Type B pancreatic cell (in vitro differentiated cells): ENCODE measurements at places on chromosomes 1 and 21.

DNA sequence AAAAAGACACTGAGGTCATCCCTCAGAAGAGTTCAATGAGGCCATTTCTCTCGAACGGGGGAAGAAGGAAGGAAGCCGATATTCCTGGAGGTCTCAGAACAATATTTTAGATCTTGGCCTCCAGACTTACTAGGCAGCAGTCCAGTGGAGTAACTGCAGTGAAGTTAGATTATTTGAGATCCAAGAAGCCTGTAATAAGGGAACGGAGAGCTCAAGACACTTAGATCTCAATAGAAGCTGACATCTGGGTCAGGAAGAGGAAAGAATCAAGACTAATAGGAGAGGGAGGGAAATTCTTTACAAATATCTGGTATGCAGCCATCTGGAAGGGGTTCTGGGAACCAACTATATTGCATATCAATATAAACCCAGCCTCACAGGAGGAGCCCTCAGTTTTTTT lies 13.6 kb upstream of the ENAH start:
- DNase-seq = no peak

DNA sequence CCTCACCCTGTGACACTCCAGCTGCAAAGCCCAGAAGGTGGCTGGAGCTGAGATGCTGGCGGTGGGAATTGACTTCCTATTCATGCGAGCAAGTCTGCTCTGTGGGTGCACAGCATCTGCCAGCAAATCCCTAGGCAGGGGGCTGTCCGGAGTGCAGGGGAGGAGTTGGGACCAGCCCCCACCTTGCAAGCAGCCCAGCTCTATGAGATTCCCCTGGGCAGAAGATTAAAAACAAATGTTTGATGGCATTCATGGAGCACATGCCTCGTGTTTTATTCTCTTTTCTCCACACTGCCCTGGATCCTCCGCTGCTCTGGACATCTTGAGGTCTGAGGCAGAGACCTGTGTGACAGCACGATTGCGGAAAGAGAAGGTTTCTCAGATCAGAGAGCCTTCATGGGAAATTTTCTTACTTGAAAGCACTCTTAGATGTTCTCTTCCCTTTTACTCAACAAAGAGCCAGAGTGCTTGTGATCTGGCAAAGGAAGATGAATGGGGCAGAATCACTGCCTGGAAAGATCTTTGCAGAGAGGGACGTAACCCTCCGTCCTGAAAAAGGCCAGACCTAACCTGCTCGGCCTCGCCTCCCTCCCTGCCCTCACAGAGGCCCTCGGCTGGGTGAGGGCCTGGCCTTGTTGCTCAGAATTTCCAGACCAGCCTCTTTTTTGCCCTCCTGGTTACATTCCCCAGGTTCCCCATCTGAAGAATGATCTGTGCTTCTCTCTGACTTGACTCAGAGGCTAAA lies 597.1 kb downstream of the KIF26B start:
- DNase-seq = no peak

GRCh38 chr1:52558941-52559340 lies 6.0 kb upstream of the TUT4 start:
- no peak for DNase-seq

- no peak for DNase-seq
Measured at GRCh38 chr1:173202424-173203145, 4.5 kb downstream of the TNFSF4 start.

DNA sequence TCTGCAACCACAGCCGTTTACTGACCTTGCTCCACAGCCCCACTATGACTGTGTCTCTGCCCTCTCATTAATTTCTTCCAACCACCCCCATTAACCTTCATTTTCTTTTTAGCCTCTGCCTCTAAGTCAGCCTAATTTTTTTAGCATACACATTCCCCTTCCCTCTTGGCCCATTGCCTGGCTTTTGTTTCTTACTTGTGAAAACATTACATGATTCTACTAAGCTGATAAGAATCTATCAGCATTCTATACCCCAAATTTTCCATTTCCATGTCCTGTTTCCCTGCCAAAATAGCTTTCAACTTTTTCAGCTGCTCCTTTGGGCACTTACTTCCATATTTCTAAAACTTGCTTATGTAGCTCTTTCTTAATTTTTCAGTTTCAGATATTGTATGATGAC lies 79.8 kb downstream of the PCP4 start:
- DNase-seq = no peak

DNA sequence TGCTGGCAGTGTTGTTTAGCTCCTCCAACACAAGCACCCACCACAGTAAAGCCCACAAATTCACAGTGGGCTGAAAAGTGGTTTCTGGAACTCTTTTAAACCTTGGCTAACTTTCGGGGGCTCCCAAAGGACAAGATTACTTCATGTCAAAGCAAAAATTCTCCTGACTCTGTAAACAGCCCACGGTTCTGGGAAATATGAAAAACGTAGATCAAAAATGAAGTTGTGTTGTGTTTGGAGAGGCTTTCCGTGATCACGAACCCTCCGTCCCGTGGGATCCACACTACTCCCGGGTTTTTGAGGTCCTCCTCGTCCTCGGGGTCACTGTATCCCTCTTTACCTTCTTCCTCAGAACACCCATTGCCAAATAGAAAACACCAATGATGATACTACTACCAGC lies 159.0 kb upstream of the RUNX1 start:
- no peak for DNase-seq

- no peak for DNase-seq
Measured at GRCh38 chr1:67947114-67947513, 103.3 kb downstream of the DIRAS3 start.

- DNase-seq = no peak
Measured at GRCh38 chr1:184218458-184219075, 167.0 kb downstream of the TSEN15 start.

DNA sequence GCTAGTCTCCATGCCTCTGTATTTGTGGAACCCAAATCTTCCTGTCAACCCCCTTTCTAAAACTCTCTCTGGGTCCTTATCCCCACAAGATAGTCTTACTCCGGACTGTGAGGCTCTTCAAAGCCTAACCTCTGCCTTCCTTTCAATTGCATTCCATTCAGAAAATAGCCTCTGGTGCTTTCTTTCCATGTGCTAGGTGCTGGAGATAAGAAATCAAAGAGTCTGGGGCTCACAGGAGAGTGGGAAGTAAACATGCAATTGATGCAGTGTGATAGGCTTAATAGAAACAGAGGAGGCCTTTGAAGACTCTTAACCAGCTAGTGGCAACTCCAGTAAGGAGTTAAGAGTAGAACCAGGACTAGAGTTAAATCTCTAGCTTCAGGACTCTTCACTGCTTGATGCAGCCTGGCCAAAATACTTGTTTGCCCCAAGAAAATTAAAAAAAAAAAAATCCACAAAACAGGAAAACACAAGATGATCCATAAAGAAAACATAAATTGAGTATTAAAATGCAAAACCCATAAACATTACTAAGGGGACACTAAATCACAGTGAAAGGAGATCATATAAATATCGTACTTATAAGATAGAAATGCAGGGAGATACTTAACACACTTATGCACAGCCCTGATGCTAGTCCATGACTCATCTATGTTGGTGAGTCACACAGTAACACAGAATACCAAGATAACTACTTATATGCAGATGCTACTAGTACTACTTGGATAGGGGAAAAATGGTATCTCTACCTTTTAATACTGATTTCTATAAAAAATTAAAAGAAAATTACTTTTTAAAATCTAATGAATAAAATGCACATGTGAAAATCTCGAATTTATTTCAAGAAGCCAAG lies 341.5 kb downstream of the KCNH1 start:
- DNase-seq = no peak

DNA sequence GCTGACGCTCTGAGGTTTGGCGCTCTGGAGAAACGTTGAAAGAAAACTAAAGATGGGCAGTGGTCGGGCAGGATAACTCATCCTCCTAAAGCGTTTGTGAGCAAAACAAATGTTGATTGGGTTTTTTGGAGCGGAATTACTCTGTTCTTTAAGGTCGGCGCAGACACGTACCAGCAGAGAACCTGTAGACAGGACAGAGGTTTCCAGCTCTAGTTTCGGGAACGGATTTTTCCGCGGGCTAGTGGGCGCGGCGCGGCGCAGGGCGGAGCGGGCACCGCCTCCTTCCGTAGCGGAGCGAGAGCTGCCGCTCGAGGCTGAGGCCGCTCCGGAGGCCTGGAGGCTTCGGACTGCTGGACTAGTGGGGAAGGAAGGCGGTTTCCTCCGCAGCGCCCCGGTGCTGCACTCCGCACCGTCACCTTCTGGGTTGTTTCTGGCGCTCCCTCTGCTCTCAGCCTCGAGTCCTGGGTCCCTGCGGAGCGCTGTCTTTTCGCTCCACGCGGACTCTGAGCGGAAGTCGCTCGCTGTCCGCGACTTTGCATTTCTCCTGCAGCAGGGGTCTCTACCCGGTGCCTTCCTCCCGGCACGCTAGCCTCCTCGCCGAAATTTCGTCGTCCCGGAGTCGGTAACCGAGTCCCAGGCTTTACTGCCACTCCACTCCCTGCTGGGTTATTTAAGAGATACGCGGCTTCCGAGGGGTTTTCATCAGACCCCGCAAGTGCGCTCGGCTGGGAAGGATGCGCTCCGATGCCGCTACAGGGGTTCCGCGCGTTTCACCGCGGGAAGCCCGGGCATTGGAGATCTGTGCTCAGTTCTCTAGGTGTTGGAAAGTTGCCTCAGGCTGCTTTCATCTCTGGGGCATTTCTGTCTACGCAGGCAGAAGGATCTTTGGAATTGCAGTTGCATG lies 7.0 kb downstream of the FOXD2 start:
- DNase-seq = no peak

DNA sequence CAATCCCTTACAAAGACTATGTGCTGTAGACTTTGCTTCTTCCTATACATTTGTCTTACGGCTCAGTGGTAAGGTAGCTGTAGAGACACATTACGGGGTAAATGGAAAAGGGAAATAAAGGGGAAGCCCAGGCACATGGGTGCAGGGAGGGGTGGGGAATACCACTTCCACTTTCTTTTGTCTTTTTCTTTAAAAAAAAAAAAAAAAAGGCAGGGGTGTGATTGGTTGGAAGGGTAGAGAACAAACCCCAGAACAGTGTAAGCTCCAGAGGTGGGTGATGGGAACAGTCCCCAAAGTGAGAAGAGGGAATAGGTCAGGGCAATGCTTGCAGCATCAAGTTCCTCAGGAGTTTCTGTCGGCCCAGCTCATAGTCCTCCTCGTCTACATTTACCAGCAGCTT lies 3.9 kb downstream of the NIT1 start:
- DNase-seq = no peak

DNA sequence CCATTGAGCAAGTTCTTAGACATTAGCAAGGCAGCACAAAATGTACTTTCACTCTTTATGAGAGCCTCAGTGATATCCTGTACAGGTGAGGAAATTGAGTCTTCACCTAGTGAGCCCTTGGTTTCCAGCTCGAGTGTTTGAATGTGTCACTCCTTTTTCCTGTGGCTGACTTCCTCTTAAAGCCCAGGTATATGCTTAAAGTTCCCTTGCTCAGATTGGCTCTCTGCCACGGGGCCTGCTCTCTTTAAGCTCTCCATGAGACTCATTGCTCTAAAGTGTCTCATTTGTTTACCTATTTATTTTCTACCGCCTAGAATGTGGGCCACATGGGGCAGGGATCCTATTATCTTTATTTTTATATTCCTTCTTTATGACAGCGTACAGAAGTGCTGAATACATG lies 324.9 kb downstream of the SIPA1L2 start:
- no peak for DNase-seq

DNA sequence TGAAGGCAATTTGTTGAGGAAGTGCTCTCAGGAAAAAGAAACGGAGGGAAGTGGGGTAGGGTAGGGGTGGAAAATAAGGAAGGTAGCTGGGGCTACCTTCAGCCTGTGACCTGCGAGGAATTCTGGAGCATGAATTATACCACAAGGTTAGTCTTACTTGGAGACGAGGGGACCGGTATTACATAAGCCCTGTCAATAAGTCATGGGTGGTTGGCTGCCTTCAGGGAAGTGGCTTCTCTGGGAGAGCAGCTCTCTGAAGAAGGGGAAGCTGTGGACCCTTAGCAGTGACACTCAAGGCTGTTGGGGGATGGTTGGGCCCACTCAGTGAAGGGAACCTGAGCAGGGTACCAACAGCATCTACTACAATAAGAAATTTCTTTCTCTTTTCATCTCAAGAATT lies 111.3 kb downstream of the TNFSF18 start:
- no peak for DNase-seq

DNA sequence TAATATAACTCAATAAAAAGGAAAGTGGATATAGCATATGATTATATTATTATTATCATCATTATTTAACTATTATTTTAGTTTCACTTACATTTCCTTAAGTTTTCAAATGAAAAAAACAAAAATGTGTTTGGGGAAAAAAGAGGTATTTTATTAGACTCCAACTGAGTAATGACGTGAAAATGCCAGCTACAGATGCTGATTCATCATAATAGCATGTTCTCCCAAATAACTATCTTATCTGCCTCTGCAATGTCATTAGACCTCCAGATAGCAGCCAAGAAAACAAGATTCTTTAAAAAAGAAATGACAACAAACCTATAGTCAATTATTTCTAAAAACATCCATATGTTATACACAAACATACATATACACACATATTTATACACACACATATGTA lies 1071.9 kb upstream of the TMPRSS15 start:
- no peak for DNase-seq

GRCh38 chr1:236950365-236950764 lies 53.9 kb downstream of the MT1HL1 start:
- no peak for DNase-seq

DNA sequence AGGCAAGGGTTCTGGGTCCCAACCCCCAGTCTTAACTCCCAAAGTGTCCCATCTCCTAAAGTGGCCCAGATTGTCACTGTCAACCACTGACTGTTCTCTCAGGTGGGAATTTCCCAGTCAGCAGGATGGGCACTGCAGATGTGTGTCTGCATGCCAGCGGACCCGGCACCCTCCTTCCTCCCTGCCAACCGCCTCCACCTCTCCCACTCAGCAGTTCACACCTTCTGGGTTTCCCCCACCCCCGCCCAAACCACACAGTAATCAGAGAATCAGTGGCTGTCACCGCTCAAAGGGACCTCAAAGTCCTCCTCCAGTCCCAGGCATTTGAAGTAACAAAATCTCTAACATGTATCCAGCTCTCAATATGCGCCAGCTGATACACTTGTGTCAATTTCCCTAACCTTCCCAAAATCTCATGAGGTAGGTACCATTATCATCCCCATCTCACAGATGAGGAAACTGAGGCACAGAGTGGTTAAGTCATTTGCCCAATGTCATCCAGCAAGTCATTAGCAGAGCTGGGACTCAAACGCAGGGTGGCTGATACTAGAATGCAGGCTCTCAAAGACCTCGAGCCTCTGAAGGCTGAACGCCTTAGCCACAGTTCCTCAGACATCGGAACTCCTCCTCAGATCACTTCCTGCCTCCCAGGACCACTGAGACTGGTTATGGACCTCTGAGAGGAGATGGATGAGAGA lies 4.8 kb downstream of the RUNX3 start:
- DNase-seq = no peak

DNA sequence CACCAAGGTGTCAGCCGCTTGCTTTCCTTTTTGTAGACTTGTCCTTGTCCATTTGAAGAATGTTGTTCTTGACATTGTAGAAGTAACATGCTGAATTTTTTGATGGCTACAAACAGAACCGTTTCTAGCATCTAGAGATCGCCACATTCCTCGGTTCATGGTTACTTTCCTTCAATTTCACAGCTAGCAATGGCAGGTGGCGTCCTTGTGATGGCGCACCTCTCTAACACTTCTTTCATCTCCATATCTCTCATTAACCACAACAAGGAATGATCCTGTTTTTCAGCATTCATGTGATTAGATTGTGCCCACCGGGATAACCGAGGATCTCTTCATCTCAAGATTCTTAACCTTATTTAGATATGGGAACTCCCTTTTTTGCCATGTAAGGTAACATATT lies 2129.8 kb downstream of the NCAM2 start:
- DNase-seq = no peak
